ENCODE measurements at places on chromosomes 5 and 9. TPM values are rescaled to one million over a fixed set of nuclear protein-coding genes. Genes with fewer than 3 reads are reported as not detected.

DBH gene
- total RNA-seq, result not detected

C9orf57 gene
- not detected for total RNA-seq

CARD6 gene
- 15.9 TPM for total RNA-seq

BSPRY gene
- 37.6 TPM for total RNA-seq

HACD4 gene
- total RNA-seq, result 1.6 TPM

AIF1L gene
- total RNA-seq, result 63.3 TPM

PALM2AKAP2 gene
- total RNA-seq, result 0.88 TPM

RGS7BP gene
- 0.12 TPM for total RNA-seq

PCDHA4 gene
- total RNA-seq, result 0.20 TPM

BRINP1 gene
- 3.4 TPM for total RNA-seq

HMGXB3 gene
- total RNA-seq, result 13.4 TPM

KCNIP1 gene
- total RNA-seq, result not detected

ERBIN gene
- total RNA-seq, result 41.6 TPM

ST8SIA4 gene
- total RNA-seq, result 1.4 TPM

GTF3C5 gene
- total RNA-seq, result 33.6 TPM

CATSPER3 gene
- total RNA-seq, result 0.40 TPM

OR13F1 gene
- total RNA-seq, result not detected

ANKRD55 gene
- not detected for total RNA-seq

NADK2 gene
- total RNA-seq, result 13.6 TPM
